Hippocampal formation (tissue), 2 donors: ENCODE measurements at places on chromosomes 2 and 18.

GRCh38 chr2:149467436-149467835 is 120.1 kb downstream of the MMADHC start:
- DNase-seq, result no peak

- no peak for DNase-seq
These were observed 75.3 kb upstream of the RIOK3 start for GRCh38 chr18:23377669-23378301.

GRCh38 chr18:70216788-70217187 is 11.3 kb upstream of the RTTN start:
- DNase-seq, result no peak

- DNase-seq, result no peak
These were observed 193.9 kb upstream of the SALL3 start for GRCh38 chr18:78785706-78786105.

DNA sequence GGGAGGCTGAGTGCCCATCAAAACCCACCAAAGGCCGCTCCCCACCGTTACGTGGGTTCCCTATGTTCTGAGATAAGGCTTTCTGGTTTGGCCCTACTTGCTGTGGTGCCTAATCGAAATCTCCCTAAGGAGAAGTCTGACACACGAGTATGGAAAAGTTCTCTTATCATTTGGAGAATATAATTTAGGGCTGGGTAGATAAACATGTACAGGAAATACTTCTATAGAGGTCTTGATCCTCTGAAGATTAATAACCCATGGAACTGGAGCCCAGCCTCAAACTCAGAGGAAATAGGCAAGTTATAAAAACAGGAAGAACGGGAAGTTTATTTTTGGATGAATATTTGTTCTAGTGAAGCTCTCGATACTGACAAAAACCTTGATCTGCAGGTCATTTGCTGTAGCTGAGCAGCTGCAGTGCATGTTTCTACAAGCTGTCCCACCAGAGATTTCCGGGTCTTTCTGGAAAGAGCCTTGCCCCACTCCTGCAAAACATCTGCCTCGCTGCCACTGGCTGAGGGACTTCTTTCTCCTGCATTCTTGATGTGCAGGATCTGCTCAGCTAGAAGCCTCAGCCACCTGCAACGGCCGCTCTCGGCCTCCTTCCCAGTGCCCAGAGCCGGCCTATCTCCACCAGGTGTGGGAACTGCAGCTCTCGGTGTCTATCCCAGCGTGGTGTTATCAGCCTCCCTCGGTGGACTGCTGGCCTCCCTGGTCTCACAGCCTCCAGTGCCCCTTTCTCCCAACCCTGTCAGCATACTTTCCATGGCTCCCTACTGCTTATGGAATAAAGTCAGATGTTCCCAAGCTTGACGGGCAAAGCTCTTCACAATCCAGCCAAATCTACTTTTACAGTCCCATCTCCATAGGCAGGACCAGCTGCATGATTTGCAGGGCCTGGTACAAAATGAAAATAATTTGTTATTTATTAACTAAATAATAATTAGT is 48.6 kb downstream of the SPRED2 start:
- no peak for DNase-seq

DNA sequence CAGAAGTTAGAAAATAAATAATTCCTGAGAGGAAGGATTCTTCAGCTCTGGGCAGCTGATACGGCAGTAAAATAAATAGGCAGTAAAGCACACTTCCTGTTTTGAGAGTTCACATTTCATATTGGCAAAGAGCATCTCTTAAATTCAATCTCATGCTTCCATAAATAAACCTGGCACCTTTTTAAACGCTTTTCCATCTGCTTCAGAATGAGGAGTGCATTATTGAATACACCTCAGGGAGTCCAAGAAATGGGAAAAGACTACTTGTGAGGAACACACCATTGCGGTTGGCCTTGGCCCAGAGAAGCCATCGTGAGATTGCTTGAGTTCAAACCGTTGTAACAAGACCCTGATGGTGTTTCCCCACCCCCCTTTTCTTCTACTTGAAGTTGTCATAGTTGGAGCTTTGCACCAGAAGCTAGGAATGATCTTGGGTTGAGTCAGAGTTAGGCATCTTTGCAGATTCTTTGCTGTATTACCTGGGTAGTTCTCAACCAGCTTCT is 123.9 kb downstream of the RDH14 start:
- no peak for DNase-seq

DNA sequence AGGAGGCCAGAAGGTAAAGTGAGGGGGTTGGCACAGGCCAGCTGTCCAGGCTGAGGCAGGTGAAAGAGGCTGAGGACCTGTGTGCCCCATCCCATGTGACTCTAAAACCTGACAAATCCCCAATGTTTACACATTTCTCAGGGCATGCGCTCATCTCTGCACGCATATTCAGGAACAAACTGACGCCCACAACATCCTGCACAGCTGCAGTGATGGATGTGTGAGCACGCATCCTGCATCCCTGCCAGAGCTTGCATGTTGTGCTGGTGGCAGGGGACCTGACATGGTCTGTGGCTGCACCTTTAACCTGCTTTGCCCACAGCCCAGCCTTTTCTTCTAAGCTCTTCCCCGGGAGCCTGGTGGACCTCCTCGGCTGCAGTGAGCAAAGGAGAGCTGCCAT is 83.1 kb downstream of the FBXO15 start:
- no peak for DNase-seq

- DNase-seq, result no peak
These were observed 49.4 kb downstream of the CCDC102B start for GRCh38 chr18:68847219-68847837.

DNA sequence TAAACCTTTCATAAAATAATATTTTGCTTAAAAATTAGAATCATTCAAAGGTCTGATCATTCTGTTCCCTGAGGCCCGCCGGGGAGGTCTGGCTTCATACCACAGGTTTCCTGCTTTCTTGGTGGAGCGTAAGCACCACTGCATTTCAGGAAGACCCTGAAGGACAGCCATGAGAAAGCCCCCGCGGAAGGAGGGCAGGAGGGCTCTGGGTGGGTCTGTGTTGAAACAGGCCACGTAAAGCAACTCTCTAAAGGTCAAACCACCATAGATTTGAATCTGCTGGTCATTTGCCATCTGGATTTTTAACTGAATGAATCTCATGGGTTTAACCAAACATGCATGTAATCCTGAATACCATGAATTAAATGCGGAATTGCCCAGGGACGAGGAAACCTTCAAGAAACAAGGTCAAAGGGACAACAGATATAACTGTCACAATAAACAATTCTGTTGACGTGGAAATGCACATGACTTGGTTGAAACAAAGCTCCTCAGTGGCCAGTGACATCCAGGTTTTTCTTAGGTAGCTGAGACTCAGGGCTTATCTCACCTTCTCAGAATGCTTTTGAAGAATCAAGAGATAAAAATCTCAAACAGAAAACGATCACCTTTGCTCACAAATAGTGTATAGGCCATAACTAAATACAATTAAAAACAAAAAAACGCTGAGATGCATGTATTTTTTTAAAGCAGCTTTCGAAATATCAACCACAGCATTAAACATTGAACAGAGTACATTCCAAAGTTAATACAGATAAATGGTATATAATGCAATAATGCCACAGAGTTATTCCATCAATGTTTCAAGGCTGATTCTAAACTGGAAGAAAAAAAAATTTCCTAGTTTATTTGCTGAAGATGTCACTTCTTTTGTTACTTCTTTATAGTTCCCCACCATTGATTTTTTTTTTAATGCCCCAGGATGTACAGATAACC is 193.2 kb downstream of the BCL2 start:
- DNase-seq, result no peak

DNA sequence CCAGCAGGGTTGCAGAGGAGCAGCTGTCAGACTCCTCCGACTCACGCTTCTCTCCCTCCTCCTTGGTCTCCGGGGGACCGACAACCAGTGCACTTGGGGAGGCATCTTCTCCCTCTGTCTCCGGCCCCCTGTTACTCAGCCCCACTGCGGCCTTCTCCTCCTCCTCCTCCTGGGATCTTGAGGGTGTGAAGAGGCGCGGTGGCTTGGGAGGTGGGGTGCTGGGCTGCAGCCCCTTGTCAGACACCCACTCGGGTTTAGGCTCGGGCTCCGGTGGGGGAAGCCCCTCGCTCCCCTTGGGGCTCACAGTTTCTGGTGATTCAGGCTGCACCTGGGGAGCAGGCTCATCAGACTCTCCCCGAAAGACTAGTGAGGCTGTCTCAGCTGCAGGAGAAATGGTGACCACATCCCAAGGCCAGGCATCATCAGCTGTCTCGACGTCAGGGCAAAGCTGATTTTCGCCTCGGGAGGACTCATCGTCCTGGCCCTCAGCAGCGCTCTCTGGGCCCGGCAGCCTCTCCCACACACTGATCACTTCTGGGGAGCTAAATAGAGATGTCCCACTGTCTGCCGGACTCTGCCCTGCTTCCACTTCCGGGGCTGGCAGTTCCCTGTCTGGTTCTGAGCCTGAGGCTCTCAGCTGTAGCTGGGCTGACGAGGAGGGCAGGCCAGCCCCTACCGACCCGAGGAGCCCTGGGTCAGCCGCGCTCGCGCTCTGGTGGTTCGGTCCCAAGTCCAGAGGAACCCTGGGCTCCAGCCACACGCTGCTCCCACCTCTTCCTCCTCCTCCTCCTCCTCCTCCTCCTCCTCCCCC is 9.0 kb upstream of the SFXN5 start:
- DNase-seq, result no peak

GRCh38 chr18:52620926-52621439 is 281.0 kb downstream of the DCC start:
- DNase-seq, result no peak

DNA sequence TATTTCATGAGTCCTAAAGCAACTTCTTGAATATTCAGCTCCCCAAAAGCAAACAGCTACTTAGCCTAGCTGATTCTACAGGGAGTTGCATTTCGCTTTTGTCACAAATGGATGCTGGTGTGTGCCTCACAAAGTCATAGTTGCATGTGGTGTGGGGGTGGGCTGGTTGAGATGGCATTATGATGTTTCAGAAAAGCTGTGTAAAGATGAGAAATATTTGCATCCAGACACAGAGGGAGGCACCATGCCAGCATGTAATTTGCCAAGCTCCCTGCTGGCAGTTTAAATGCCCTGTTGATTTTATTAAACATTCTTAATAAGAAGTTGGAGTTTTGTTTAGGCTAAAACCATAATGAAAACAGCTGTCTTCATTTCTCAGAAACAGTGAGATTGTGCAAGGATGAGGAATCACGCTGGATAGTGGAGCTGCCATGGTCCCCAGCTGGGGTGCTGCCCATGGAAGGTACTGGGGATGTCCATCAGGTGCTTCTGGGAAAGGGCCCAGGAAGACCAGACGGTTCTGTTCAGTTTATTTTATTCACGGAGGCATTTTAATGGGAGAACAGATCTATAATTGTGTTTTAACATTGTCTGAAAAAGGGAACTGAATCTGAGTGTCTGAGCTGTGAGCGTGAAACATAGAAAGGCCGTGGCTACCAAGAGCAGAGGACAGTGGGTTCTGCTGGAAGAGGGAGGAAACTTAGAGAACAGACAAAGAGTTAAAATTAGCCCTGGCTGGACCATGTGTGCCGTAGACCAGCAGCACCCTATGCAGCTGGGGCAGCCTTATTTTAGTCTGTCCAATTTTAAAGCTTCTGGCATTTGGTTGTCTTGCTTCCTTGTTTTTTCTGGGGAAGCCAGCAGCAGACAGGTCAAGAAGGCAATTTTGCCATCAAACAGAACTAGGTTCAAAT is 177.1 kb downstream of the FAM210A start:
- DNase-seq, result peak; percentile 38

DNA sequence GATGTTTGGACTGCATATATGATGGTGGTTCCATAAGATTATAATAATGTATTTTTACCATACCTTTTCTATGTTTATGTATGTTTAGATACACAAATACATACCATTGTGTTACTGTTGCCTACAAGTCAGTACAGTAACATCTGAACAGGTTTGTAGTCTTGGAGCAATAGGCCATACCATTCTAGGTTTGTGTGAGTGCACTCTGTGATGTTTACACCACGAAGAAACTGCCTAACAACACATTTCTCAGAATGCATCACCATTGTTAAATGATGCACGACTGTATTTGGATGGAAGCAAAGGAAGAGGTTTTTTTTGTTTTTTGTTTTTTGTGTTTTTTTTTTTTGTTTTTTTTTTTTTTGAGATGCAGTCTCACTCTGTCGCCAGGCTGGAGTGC is 9.5 kb downstream of the DUSP19 start:
- no peak for DNase-seq

GRCh38 chr2:7780321-7780720 is 863.1 kb downstream of the RNF144A start:
- no peak for DNase-seq

- DNase-seq, result no peak
These were observed 54.7 kb upstream of the MGAT5 start for GRCh38 chr2:134199123-134199522.

DNA sequence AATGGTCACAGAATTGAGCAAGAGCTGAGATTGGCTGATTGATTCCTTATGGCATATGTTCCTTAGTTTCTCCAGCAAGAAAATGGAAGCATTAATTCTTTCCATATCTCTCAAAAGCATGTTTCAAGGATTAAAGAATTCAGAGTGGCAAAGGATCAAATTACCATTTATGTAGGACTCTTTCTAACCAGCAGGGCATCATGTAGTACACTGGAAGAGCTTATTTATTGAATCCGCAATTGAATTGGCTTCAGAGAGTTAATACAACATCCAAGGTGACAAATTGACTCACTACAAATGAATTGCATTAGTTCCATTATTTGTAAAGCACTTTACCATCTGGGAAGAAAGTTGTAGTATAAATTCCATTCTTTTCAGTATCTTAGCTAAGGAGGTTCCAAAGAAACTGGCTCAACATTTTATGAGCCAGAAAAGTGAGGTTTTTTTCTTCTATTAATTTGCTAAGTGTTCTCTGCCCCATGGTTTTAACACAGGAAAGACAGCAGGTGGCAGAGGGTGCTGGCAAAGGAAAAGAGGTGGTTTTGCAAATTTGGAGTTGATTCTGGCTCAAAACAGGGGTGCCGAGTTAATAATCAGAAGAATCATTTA is 409.9 kb downstream of the MTX2 start:
- DNase-seq, result no peak

- no peak for DNase-seq
These were observed 252.3 kb downstream of the MBD5 start for GRCh38 chr2:148273158-148273691.

GRCh38 chr2:200962811-200963123 is 693 bp downstream of the ORC2 start:
- DNase-seq, result no peak

DNA sequence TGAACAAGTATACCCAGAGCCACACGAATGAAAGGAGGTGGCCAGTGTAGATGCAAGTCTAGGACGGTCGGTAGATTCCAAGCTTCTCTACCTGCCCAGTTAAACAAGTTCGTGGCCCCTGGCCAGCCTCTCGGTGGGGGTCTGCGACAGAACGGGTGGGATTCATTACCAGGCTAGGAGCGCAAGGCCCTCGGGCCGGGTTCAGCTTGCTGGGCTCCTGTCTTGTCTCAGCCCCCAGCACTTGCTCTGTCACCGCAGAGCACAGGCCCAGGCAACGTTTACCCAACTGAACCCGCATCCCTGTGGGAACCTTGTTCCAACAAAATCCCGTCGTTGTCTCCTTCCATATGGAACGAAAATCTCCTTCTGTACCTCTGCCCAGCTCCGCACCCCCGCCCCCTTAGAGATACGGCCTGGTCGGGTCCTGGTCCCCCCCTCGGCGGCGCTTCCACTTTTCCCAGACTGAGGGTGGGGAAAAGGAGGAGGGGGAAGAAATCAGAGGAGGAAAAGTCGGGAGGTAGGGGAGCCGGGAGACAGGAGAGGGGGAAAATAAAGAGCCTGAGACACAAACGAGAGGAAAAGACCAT is 1.9 kb upstream of the EMX1 start:
- no peak for DNase-seq

GRCh38 chr2:68970566-68971265 is 3.7 kb upstream of the GKN1 start:
- no peak for DNase-seq
